ENCODE measurements at places on chromosomes 12 and 14.

- no peak for DNase-seq
Observed at GRCh38 chr14:92903359-92903758, 19.6 kb upstream of the CHGA start.

GRCh38 chr12:49121047-49121696, 10.0 kb downstream of the TUBA1B start:
- DNase-seq: peak; percentile 84

DNA sequence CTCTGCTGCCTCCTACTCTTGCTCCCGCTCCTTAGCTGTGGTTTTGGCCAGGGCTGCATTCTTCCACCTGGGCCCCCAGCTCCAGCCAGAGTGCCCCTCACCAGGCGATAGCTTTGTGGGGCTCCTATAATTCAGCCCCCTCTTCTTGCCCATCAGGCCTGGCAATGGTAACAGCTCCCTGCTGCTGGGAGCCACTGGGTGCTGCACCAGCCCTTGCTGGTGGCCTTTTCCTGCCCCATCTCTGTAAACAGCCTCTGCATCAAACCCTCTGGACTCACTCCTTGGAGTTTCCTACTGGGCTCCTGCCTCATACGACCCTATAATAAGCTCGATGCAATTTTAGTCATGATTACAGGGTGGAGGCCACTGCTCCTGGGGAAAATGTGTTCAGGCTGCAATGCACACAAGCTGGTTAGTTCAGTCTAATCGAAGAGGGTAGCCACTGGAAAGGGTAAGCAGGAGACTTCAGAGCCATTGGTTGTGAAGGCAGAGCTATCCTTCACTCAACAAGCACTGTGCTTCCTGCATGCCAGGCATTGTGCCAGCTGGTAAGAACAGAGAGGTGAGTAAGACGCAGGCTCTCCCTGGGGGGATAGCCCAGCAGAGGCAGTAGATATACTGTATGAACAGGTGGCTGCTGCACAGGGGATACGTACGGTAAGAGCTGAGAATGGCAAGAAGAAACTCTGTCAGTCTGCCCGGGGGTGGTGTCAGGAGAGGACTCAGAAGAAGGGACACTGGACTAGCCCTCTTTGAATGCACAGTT, 24.7 kb downstream of the CLMN start:
- no peak for DNase-seq

GRCh38 chr14:76771437-76771980, 10.2 kb downstream of the VASH1 start:
- peak; percentile 33 for DNase-seq

- DNase-seq: no peak
Observed at GRCh38 chr12:38158428-38159091, 158.0 kb upstream of the ALG10B start.
